Progenitor cell of endocrine pancreas (in vitro differentiated cells): ENCODE measurements at places on chromosomes 2 and 18. TPM values are rescaled to one million over a fixed set of nuclear protein-coding genes. Genes with fewer than 3 reads are reported as not detected.

The MGAT4A gene
- total RNA-seq = 33.5 and 37.6 TPM in 2 replicates

The CFAP221 gene
- total RNA-seq = 33.0 and 37.4 TPM in 2 replicates

The MEP1B gene
- not detected in 2 replicates for total RNA-seq

The DRC1 gene
- total RNA-seq = 0.49 and 0.57 TPM in 2 replicates

The GPAT2 gene
- total RNA-seq = not detected in 2 replicates

The CACNB4 gene
- 2.3 and 2.5 TPM in 2 replicates for total RNA-seq

GRCh38 chr2:238126338-238126737 lies 12.1 kb upstream of the KLHL30 start:
- H3K4me3 ChIP-seq = no peak overlapping the region
- no peaks in the 10 kb centered on the region for H3K27me3 ChIP-seq
- DNase-seq = no peak

- H3K4me3 ChIP-seq = no peak overlapping the region
- DNase-seq = no peak
- no peaks in the 10 kb centered on the region for H3K36me3 ChIP-seq
- H3K27me3 ChIP-seq = peaks cover 11% of the 10 kb centered on the region
Measured at GRCh38 chr18:35782926-35783325, 189.6 kb upstream of the RMP24 start.

- H3K27me3 ChIP-seq = no peaks in the 10 kb centered on the region
- peak; percentile 12 for DNase-seq
- peak overlapping the region; percentile 84 for H3K27ac ChIP-seq
- H3K4me3 ChIP-seq = no peak overlapping the region
Measured at GRCh38 chr2:67322353-67323001, 74.7 kb upstream of the ETAA1 start.

DNA sequence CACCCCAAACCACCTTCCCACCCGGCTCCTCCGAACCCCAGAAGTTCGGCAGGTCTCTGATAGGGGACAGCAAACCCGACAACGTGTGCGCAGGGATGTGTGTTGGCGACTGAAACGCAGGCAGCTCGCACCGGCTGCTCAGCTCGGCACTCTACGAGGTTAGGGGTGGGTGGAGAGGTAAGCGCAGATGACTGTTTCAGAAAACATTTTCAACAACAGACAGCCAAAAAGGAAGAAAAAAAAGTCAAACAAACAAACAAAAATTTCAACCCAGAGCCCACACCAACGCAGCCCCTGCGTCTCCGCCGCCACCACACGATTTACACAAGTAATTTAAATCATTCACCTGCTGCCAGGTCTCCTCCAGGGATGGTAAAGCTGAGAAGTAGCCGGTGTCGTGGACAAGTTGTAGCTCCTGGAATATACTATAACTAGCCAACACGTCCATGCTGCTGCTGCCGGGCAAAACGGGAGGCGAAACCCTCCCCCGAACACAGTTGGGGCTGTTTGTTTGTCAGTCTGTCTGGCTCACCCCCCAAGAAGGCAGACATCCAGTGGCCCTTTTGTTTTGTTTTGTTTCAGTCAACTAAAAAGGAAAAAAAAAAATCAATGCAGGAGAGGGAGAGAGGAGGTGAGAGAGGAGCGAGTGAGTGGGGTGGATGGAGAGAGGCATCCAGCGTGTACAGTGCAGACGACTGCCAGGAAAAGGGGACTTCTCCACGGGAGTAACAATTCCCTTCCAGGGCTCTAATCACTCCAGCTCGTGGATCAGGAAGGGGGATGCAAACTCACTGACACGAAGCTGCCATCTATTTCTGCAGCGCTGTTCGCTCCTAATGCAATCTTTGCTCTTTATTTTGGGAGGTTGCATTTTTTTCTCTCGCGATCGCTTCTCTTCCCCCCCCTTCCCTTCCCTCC lies at the start of gene KLF7:
TSS of gene KLF7 (minus strand) at position 828 of the 918 bp plus-strand sequence. CDS start at position 448, 380 bp downstream.
- H3K27ac ChIP-seq = peak within 1 kb of the TSS; percentile 100
- H3K4me1 ChIP-seq = peaks cover 23% of the 10 kb centered on the region
- H3K4me3 ChIP-seq = peak within 1 kb of the TSS; percentile 94
- peak; percentile 30 for DNase-seq
- no peaks in the 10 kb centered on the region for H3K27me3 ChIP-seq

- no peaks in the 10 kb centered on the region for H3K27me3 ChIP-seq
- H3K4me1 ChIP-seq = no peaks in the 10 kb centered on the region
- DNase-seq = no peak
- no peak overlapping the region for H3K4me3 ChIP-seq
- H3K36me3 ChIP-seq = no peaks in the 10 kb centered on the region
- H3K27ac ChIP-seq = no peak overlapping the region
Measured at GRCh38 chr18:34718610-34719009, 8.5 kb downstream of the DTNA start.

GRCh38 chr2:71705171-71705960 lies 252.0 kb downstream of the DYSF start:
- no peak for DNase-seq
- no peak overlapping the region for H3K27ac ChIP-seq
- H3K27me3 ChIP-seq = peaks cover 13% of the 10 kb centered on the region
- H3K4me1 ChIP-seq = no peaks in the 10 kb centered on the region
- H3K36me3 ChIP-seq = no peaks in the 10 kb centered on the region

GRCh38 chr2:167832868-167833287 lies 414.5 kb downstream of the STK39 start:
- H3K27ac ChIP-seq = peak overlapping the region; percentile 66
- DNase-seq = no peak

DNA sequence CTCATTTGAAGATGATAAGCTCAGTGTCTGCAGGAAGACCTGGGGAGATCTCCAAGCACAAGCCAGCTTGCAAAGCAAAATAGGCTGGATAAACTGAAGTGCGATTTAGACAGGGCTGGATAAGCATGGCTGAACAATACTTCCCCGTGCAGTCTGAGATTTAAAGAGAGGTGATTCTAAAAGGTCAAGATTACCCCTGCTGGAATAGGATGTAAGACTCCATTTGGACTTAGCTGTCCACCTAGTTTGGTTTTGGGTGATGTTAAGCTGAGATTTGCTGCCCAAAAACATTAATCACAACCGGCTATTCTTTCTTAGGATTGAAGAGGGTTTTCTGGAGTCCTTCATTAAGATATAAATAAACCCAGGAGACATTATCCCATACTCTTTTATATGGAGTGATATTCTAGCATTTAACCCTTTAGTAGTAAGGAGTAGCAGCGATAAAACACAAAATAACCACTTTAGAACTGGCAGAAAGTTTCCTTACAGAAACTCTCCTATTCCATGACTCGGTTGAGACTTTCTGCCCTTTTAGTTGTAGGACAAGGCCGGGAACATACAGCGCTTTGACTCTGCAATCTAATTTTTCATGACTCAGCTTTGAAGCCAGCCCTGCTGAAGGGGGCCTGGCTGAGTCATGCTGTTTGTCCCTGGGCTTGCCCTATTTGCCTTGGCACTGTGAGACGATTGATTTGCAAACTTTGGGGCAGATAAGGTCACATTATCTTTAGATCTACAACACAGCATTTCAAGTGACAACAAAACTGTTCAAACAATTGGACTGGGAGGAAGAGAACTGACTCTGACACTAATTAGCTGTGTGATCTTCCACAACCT lies 238.2 kb downstream of the GCA start:
- H3K4me1 ChIP-seq = peaks cover 49% of the 10 kb centered on the region
- peaks cover 5% of the 10 kb centered on the region for H3K36me3 ChIP-seq
- no peaks in the 10 kb centered on the region for H3K27me3 ChIP-seq
- peak overlapping the region; percentile 79 for H3K27ac ChIP-seq
- no peak for DNase-seq
- H3K4me3 ChIP-seq = no peak overlapping the region

DNA sequence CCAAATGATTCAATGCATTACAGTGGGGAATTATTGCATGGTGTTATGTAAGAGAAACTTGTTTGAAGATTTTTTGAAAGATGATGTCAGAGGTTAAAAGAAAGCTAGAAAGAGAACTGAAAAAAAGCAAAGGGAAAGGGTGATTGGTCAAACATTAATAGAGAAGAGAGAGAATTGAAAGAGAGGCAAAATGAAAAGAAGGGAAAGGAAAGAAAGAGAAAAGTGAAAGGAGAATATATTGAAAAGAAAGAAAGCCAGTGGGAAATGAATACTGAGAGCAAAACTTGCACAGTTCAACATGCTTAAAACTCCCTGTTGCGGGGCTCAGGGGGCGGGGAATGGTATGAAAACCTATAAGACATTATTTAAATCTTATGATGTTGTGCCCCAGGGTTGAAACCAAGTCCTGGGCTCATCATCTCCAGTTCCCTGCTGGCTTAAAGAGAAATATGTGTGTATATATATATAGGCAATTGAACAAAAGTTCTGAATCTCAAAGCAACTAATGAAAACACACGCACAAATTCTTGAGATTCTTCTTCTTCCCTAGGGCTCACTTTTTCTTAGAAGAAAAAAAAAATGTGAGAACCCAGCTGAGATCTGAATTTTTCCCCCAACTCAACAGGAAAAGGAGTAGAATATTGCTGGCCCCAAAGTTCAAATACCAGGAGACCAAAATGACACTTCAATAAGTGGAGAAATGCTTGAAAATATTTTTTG lies 2045.9 kb upstream of the CELF4 start:
- no peaks in the 10 kb centered on the region for H3K36me3 ChIP-seq
- H3K27me3 ChIP-seq = no peaks in the 10 kb centered on the region
- no peak overlapping the region for H3K27ac ChIP-seq
- DNase-seq = no peak

GRCh38 chr2:54704688-54705605 lies 18.5 kb upstream of the EML6 start:
- H3K27me3 ChIP-seq = peaks cover 3% of the 10 kb centered on the region
- no peak overlapping the region for H3K4me3 ChIP-seq
- no peak overlapping the region for H3K27ac ChIP-seq
- no peak for DNase-seq
- peaks cover 2% of the 10 kb centered on the region for H3K4me1 ChIP-seq
- no peaks in the 10 kb centered on the region for H3K36me3 ChIP-seq

DNA sequence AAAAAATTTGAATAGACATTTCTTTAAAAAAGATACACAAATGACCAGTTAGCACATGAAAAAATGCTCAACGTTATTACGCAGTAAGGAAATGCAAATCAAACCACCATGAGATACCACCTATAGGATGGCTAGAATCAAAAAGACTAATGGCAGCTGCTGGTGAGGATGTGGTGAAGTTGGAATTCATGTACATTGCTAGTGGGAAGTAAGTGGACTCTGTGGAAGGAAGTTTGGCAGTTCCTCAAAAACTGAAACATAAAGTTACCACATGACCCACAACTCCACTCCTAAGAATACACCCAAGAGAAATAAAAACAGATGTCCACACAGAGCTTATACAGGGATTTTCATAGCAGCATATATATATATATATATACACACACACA lies 51.2 kb downstream of the MBP start:
- peaks cover 25% of the 10 kb centered on the region for H3K4me1 ChIP-seq
- H3K4me3 ChIP-seq = no peak overlapping the region
- no peak overlapping the region for H3K27ac ChIP-seq
- no peak for DNase-seq

- peaks cover 2% of the 10 kb centered on the region for H3K4me1 ChIP-seq
- peak overlapping the region; percentile 74 for H3K4me3 ChIP-seq
- H3K27me3 ChIP-seq = no peaks in the 10 kb centered on the region
Measured at GRCh38 chr18:2905854-2906703, 59.3 kb downstream of the EMILIN2 start.

GRCh38 chr18:9708057-9708433 lies at the start of gene RAB31:
Gene RAB31, plus strand, starts transcription at chr18:9708301. Its CDS starts 105 bp downstream, at chr18:9708406.
- H3K36me3 ChIP-seq = no peaks in the 10 kb centered on the region
- peak within 1 kb of the TSS; percentile 75 for H3K4me3 ChIP-seq
- peaks cover 7% of the 10 kb centered on the region for H3K4me1 ChIP-seq
- DNase-seq = peak; percentile 25
